Hepatic stellate cell (primary cell): ENCODE measurements at places on chromosomes 3 and 15.
A peak's percentile ranks its signal among the peaks of the same experiment; 100 is the strongest.

DNA sequence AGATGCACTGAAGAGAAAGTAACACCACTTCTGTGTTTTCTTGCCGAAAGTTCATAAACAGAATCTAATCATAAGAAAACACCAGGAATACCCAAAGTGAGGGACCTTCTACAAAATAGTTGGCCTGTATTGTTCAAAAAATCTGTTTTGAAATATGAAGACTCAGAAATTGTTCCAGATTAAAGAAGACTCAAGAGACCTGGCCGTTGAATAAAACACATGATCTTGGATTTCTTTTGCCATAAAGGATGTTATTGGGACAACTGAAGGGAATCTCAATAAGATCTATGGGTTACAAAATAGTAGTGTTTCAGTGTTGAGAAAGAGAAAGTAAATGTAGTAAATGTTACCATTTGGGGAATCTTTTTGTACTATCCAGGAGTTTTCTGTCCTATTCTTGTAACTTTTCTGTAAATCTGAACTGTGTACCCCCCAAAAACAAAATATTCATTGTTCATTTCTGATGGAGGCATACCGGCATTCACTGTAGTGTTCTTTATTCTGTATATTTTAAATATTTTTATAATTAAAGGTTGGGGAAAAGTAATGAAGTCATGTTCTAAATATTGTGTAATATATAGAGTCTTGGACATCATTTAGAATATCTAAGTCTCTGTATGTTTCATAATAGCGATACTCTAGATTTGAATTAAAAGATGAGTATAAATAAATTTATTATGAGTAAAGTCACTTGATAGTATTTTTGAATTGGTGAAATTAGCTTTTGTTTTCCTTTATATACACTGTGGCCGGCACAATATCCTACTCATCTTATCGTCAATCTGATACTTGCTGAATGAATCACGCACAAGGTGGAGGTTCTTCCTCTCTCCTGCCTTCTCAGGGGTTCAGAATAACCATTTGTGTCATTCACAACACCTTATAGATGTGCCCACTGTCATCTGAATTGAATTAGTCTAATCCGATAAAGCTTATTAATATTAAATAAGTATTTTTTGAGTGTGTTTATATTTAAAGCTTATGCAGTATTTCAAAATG lies 66.7 kb downstream of the TRAK1 start:
- no peak for DNase-seq

- DNase-seq = no peak
Measured at GRCh38 chr15:78763796-78764241, 47.4 kb downstream of the ADAMTS7 start.

GRCh38 chr3:48429317-48429959 lies 448 bp downstream of the PLXNB1 start:
- DNase-seq = peak; percentile 76

DNA sequence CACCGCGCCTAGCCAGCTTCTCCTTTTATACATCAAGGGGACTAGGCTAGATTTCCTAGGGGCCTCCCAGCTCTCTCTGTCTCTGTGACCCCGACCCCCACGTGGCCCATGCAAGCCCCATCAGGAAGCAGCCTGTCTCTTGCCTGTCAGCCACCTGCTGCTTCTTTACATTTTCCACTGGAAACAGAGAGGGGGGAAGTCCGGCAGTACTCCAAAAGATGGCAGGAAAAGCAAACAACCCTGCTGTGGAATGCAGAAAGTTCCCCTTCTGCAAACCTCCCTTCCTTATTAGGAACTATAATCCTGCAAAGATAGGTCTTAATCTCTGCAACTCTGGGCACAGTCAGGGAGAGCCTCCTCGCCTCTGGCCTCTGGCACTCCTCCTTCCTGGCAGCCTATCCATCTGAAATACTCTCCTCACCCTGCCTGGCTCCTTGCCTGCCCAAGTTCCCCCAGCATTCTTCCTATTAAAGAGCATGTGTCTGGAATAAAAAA lies 47.4 kb upstream of the HACD2 start:
- peak; percentile 61 for DNase-seq

DNA sequence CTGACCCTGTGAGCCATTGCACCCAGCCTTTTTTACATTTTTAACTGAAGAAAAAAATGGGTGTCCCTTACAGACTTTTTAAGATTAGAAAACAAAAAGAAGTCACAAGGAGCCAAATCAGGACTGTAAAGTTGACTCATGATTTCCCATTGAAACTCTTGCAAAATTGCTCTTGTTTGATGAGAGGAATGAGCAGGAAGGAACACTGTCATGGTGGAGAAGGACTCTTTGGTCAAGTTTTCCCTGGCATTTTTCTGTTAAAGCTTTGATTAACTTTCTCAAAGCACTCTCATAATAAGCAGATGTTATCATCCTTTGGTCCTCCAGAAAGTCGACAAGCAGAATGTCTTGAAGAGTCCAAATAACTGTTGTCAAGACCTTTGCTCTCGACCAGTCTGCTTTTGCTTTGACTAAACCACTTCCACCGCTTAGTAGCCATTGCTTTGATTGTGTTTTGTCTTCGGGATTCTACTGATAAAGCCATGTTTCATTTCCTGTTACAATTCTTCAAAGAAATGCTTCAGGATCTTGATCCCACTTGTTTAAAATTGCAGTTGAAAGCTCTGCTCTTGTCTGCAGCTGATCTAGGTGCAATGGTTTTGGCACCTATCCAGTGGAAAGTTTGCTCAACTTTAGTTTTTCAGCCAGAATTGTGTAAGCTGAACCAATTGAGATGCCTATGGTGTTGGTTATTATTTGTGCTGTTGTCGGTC lies 369.4 kb downstream of the MAGI1 start:
- DNase-seq = no peak

GRCh38 chr3:15800780-15801179 lies 3.0 kb upstream of the ANKRD28 start:
- DNase-seq = no peak

DNA sequence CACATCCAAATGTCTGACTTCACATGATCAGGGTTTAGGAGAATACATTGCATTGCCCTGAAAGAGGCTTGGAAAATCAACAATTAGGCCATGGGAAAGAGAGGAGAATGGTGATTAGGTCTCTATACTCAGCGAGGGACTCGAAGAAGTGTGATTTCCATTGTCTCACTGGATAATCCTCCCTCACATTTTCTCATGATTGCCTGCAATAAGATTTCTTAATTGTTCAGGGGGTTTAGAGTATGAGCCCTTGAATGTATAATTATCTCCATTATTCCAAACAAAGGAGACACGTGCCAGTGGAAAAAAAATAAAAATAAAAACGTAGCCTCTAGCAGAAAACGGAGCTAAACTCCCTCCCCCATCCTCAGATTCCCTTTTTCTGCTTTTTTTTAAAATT lies 173.2 kb downstream of the TPRG1 start:
- DNase-seq = no peak

- no peak for DNase-seq
Measured at GRCh38 chr15:39473298-39473947, 107.5 kb upstream of the THBS1 start.

GRCh38 chr15:99716540-99717095 lies 16.6 kb downstream of the LYSMD4 start:
- no peak for DNase-seq

GRCh38 chr3:137807998-137808397 lies 43.9 kb downstream of the SOX14 start:
- DNase-seq = no peak

GRCh38 chr3:114380233-114380651 lies 86.4 kb downstream of the TIGIT start:
- peak; percentile 41 for DNase-seq

GRCh38 chr15:67613708-67614107 lies 71.2 kb downstream of the MAP2K5 start:
- no peak for DNase-seq

- DNase-seq = no peak
Measured at GRCh38 chr3:118970819-118971218, 63.8 kb downstream of the IGSF11 start.

DNA sequence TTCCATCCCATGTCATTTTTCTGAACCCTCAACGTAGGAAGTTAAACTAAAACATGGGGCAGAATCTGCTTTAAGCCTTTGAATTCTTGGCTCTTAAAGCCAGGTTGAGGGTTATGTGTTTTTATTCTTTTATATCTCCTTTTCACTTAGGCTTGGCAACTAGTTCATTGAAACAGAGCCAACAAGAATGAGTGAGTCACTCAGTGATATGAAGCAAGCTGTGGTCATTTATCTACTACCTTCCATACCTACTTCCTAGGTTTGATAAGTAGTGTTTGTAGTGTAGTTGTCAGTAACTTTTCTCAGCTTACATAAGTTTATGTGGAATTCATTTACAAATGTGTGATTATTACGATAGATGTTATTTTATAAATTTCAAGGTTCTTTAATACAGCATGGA lies 67.4 kb downstream of the SNRPN start:
- DNase-seq = no peak

DNA sequence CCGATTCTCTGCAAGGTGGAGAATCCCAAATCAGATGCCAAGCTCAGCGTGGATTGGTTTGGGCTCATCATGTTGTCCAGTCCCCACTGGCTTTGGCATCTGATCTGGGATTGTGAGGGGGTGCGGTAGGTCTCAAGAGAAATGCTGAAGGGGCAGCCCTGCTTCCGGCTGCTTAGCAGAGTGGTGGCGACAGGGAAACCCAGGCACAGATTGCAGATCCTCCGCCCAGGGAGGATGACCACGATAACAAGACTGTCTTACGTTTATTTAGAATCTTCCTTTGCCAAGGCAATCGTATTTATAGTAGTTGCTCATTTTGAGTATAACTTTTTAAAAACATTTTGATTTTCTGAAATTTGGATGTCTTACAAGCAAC lies 61.1 kb downstream of the SLC12A8 start:
- DNase-seq = no peak

- peak; percentile 8 for DNase-seq
Measured at GRCh38 chr3:105614288-105615030, 247.8 kb downstream of the ALCAM start.

GRCh38 chr15:85707519-85708338 lies 87.0 kb downstream of the KLHL25 start:
- DNase-seq = peak; percentile 28

GRCh38 chr3:74651885-74652284 lies 37.4 kb upstream of the CNTN3 start:
- DNase-seq = no peak

- peak; percentile 53 for DNase-seq
Measured at GRCh38 chr3:114363554-114364202, 69.8 kb downstream of the TIGIT start.

DNA sequence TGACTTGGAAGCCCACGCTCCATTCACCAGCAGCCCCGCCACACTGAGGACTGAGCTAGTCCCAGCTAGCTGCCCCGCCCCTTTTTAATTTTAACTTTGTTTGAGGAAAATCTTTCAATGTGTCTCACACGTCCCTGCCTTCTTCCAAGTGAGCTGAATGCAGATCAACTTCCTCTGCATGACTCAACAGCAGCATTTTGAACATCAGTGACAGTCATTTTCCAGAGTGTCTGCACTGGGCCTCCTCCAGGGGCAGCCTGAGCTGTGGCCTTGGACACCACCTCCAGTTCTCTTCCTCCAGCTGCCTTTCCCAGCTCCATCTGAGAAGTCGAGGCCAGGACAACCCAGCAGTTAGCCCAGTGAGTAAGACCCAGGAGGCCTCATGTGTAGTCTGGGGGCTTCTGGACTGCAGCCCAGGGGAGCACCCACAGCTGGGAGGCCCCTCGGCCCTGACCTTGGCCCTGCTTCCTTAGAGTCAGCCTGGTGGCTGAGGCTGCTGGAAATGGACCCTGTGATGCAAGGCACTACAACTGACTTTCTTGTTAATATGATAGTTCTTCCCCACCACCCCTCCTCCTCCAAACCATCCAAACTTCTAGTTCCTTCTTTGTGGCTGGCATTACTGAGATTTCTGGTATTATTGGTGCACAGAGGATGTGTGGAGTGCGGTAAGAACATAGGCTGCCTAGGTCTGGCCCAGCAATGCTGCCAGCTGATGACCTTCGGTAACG lies 21.4 kb upstream of the ESYT3 start:
- peak; percentile 47 for DNase-seq

DNA sequence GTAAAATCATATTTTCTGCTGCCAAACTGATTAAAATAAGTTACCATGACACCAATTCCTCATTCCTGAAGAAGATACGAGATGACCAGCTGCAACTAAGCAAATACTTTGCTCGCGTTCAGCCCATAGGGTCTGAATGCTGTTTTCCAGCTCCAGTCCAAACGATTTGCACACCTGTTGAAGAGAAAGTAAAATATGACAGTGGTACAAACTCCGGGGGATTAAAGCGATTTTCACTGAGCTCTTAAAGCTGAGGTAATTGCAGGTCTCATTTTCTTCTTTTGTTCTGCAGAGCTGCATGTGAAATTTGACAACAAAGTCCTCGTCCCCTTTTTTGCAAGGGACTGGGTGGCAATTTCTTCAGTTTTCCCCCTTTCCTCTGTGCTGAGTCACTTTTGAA lies 118.4 kb downstream of the NR2F2 start:
- no peak for DNase-seq

- no peak for DNase-seq
Measured at GRCh38 chr15:98009169-98009568, 48.7 kb downstream of the ARRDC4 start.

- no peak for DNase-seq
Measured at GRCh38 chr3:16692486-16693344, 87.5 kb upstream of the DAZL start.

DNA sequence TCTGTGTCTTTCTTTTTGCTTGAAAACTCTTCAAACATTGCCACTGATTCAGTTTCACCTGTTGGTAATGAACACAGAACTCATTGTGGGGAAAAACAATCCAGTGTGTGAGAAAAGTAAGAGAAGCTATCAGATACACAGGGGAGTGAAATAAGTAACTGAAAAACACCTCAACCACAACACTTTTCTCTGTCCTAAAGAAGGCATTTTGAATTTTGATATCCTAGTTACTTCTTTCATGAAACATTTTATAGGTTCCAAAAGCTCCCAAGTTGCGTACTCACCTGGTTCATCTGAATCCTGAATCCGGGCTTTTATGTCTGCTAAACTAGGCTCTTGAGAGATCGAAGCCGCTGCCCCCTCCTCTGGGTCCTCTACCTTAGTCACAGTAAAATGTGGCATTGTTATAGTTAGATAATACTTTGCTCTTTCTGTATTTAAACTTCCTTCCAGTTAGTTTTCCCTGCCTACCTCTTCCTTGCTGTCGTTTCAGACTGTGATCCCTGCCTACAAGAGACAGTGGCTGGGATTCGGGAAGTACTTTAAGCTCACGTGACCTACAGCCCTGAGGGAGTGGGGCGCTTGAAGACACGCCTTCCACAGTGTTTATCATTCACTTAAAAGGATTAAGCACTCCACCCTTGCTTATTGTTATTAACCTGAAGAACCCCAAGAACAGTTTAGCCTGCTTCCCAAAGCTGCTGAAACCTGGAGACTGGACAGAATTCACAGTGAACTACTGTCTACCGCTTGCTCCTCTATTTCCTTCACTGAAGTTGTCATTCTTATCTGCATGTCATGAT lies 19.1 kb downstream of the SLC12A6 start:
- DNase-seq = peak; percentile 61

GRCh38 chr3:184566441-184567414 lies 5.1 kb downstream of the EPHB3 start:
- DNase-seq = no peak

DNA sequence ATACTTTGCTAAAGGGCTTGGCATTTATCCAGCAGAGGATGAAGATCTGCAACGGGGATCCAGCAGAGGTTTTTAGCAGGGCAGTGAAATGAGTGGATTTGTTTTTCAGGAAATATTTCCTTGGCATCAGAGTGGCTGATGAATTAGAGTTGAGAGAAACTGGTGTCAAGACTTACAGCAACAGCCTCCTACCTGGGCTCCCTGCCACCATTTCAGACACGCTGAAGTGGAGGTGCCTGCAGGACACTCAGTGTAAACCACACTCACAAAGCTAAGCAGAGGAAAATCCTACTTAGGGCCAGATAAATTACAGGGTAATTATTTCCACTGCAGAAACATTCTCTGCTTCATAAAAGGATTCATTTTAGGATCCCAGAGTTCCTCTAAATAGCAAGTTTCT lies 519.7 kb downstream of the FGF12 start:
- DNase-seq = no peak

- DNase-seq = no peak
Measured at GRCh38 chr15:59315914-59316451, 56.7 kb downstream of the MYO1E start.
